Ovary (tissue), 10 donors: ENCODE measurements at places on chromosomes 11 and 22.

DNA sequence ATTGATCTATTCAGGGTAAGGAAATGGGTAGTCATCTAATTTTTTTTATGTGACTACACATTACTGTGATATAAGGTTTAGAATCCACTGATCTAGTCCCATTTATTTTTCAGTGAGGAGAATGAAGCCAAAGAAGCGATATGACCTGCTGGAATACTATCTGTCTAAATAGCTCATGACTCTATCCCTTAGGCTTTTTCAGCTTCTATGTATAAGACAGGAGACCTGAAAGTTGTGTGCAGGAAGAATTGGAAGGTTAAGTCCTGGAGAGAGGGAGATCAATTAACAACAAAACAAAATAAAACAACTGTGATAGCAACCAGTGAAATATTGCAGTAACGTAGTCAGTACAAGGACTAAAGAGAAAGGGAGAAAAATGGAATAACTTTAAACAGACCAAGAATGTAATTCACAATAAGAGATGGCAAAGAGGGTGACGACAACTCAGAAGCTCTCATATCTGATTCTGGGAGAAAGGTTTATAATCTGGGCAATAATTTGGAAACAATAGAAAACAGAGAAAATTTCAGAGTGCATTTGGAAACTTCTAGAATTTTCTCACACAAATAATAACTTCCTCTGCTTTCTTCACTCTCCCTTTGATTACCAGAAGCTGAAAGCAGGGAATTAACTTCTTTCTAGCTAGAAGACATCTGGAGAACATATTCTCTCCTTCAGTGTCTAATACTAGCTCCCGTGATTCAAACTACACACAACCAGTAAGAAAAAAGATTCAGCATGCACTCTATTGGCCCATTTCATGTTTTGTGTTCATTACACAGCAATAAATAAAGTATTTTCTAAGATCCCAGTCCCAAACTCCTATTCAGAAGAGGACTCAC lies 19.2 kb upstream of the CASP12 start:
- peak overlapping the region; percentile 33 for H3K4me3 ChIP-seq
- DNase-seq, result no peak
- no peaks in the 10 kb centered on the region for H3K36me3 ChIP-seq
- peaks cover 1% of the 10 kb centered on the region for H3K4me1 ChIP-seq
- no peaks in the 10 kb centered on the region for H3K27me3 ChIP-seq

DNA sequence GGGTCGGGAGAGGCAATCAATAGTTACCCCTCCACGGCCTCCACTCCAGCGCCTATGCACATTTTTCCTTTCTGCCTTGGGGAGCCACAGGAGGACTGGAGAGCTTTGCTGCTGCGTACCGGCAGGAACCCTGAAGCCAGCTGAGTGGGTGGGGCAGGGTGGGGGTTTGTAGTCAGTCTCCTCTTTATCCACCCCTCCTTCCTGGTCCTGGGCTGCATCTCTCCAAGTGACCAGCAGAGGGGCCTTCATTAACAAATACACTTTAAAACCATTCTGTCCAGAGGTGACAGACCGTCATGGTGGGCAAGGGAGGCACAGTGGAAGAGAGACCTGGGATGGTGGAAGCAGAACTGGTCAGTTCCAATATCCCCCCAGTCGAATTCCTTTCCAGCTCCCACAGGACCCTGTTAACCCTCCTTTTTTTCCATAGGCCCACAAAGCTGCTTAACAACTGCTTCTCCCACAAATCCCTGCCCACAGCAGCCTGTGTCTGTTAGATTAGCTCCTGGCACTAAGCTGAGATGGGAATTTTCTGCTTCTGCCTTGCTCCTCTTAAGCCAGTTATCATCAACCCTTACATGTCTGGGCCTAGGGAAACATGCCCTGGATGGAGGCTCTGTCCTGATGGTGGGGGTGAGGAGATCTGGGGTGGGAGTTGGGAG lies 3.9 kb upstream of the ABCG4 start:
- no peaks in the 10 kb centered on the region for H3K27me3 ChIP-seq
- no peak overlapping the region for H3K4me3 ChIP-seq
- no peak overlapping the region for H3K27ac ChIP-seq
- DNase-seq, result peak; percentile 44
- H3K36me3 ChIP-seq, result no peaks in the 10 kb centered on the region
- H3K4me1 ChIP-seq, result peaks cover 6% of the 10 kb centered on the region

DNA sequence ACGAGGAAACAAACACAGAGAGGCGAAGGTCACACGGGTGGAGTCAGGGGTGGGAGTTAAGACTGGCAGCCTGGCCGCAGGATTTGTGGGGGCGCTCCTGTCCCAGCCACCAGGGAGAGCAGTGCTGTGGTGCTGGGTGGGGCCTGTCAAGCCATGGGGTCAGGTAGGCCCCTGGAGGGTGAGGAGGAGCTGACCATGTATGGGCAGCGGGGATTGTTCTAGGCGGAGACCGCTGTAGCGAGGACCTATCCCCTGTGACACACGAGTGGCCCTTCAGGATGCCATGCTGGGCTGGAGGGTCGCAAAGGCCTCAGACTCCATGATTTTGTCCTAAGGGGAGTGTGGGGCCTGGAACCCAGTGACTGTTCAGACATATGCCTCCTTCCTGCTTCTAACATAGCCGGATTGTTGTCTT lies 1.6 kb upstream of the RPS19BP1 start:
- no peaks in the 10 kb centered on the region for H3K36me3 ChIP-seq
- H3K27me3 ChIP-seq, result no peaks in the 10 kb centered on the region
- DNase-seq, result peak; percentile 55
- H3K4me3 ChIP-seq, result no peak overlapping the region

DNA sequence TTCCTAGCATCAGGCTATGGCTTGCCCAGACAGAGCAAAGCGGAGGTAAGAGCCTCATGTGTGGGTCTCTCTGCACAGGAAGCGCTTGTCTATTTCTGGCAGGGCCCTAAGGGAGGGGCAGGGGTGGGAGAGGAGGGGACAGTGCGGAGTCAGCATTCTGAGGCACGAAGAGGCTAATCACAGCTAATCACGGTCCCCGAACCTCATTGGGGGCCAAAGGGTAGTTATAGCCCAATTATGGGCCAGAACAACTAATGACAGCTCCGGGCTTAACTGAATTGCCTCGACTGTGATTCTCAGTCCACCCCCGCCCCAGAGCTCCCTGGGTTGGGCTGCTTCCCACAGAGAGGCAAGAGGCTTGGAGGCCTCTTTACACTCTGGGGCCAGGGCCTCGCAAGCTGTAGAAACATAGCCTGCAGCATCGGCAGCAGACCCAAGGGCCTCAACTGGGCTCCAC lies 72.7 kb upstream of the PRDM11 start:
- no peaks in the 10 kb centered on the region for H3K4me1 ChIP-seq
- H3K4me3 ChIP-seq, result no peak overlapping the region
- no peak overlapping the region for H3K27ac ChIP-seq

- no peaks in the 10 kb centered on the region for H3K27me3 ChIP-seq
- no peaks in the 10 kb centered on the region for H3K36me3 ChIP-seq
- peak within 1 kb of the TSS; percentile 85 for H3K27ac ChIP-seq
- peaks cover 6% of the 10 kb centered on the region for H3K4me1 ChIP-seq
- H3K4me3 ChIP-seq, result peak within 1 kb of the TSS; percentile 47
Measured at GRCh38 chr11:65637794-65638419, at the start of gene SIPA1. Gene SIPA1 (plus strand): TSS chr11:65638101. CDS start chr11:65640922, 2,821 bp downstream.

- H3K27ac ChIP-seq, result no peak overlapping the region
- H3K4me3 ChIP-seq, result no peak overlapping the region
- peaks cover 4% of the 10 kb centered on the region for H3K4me1 ChIP-seq
- no peaks in the 10 kb centered on the region for H3K27me3 ChIP-seq
Measured at GRCh38 chr11:120241277-120241676, 1.3 kb downstream of the POU2F3 start.

- DNase-seq, result peak; percentile 59
- H3K27me3 ChIP-seq, result no peaks in the 10 kb centered on the region
- peak overlapping the region; percentile 82 for H3K4me3 ChIP-seq
- peaks cover 5% of the 10 kb centered on the region for H3K4me1 ChIP-seq
- H3K27ac ChIP-seq, result peak overlapping the region; percentile 86
Measured at GRCh38 chr11:93542811-93543229, 371 bp downstream of the SMCO4 start.

DNA sequence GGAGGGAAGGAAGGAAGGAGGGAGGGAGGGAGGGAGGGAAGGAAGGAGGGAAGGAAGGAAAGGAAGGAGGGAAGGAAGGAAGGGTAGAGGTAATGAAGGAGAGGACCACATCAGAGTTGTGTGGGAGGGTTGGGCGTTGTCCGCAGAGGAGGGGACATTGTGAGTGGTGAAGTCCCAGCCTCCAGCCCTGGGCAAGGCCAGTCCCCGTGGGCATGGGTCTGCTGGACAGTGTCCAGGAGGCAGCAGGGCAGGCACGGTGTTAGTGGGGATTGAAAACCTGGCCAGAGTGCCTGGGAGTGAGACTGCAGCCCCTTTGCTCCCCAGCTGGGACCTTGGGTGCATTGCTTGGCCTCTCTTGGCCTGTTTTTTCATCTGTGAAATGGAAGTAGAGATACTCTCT lies 1462.3 kb downstream of the BRD1 start:
- no peak for DNase-seq
- H3K27ac ChIP-seq, result no peak overlapping the region
- no peaks in the 10 kb centered on the region for H3K36me3 ChIP-seq
- H3K4me1 ChIP-seq, result peaks cover 7% of the 10 kb centered on the region

DNA sequence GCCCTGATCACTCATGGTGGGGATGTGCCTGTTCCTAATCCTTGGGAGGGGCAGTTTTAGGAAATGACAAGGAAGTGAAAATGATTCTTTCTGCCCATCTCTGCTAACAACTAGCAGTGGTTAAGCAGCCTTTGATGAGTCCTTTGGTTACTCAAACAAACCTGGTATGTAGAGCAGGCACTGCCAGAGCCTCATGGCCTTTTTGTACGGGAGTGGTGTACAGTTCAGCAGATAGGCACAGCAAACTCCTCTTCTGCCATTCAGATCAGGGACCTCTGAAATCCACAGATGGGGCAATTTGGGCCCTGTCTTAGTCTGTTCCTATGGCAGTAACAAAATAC lies 66.2 kb downstream of the FZD4 start:
- H3K4me1 ChIP-seq, result no peaks in the 10 kb centered on the region
- no peak overlapping the region for H3K4me3 ChIP-seq
- no peaks in the 10 kb centered on the region for H3K27me3 ChIP-seq
- H3K27ac ChIP-seq, result no peak overlapping the region
- H3K36me3 ChIP-seq, result no peaks in the 10 kb centered on the region

GRCh38 chr11:133337951-133338418 lies 194.3 kb downstream of the OPCML start:
- no peaks in the 10 kb centered on the region for H3K4me1 ChIP-seq
- H3K27me3 ChIP-seq, result no peaks in the 10 kb centered on the region
- DNase-seq, result no peak
- no peak overlapping the region for H3K27ac ChIP-seq
- H3K36me3 ChIP-seq, result no peaks in the 10 kb centered on the region
- H3K4me3 ChIP-seq, result no peak overlapping the region

DNA sequence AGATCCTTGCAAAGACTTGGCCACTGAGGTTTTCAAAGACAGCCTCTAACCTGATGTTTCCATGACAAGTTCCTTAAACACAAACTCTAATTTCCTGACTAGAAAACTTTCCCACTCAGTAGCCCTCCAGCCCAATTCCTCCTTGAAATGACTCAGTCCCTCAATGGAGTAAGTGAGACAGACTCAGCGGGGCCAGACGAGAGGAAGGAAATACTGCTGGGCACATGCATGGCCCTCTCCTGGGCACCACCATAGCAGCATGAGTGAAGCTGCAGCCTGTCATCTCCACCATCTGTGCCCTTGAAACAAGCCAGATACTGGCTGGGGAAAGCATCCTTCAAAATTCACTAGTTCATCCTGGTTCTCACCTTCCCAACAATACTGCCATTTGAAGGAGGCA lies 76.2 kb upstream of the GDPD4 start:
- H3K4me1 ChIP-seq, result no peaks in the 10 kb centered on the region
- no peak for DNase-seq
- no peaks in the 10 kb centered on the region for H3K36me3 ChIP-seq
- no peak overlapping the region for H3K27ac ChIP-seq
- H3K27me3 ChIP-seq, result no peaks in the 10 kb centered on the region

GRCh38 chr22:49298834-49299750 lies 528.6 kb downstream of the BRD1 start:
- no peaks in the 10 kb centered on the region for H3K4me1 ChIP-seq
- H3K27me3 ChIP-seq, result no peaks in the 10 kb centered on the region
- H3K4me3 ChIP-seq, result no peak overlapping the region
- no peak overlapping the region for H3K27ac ChIP-seq
- no peak for DNase-seq

DNA sequence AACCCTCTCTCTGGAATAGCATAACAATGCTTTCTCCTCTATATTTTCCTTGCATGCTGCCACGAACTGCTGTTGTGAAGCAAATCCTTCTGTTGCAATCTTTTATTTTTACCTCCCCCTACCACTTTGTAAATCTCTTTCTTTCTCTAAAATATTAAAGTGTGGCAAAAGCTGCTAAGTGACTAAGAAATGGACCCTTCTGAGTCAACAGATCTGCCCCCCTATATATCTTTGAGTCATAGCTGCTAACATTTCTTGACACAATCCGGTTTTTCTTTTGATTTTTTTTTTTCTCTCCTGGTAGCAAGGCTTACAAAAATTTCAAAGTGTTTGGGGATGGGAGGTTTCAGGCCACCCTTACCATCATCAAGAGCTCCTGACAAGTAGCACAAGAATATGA lies 39.0 kb upstream of the KIRREL3 start:
- no peaks in the 10 kb centered on the region for H3K36me3 ChIP-seq
- DNase-seq, result no peak
- H3K27ac ChIP-seq, result no peak overlapping the region
- no peaks in the 10 kb centered on the region for H3K27me3 ChIP-seq
- no peaks in the 10 kb centered on the region for H3K4me1 ChIP-seq
